ENCODE measurements at places on chromosomes 11 and 22.

- no peak overlapping the region for H3K4me3 ChIP-seq
- H3K36me3 ChIP-seq, result peaks cover 47% of the 10 kb centered on the region
- H3K27ac ChIP-seq, result no peak overlapping the region
These were observed 19.6 kb downstream of the MORC2 start for GRCh38 chr22:30948930-30949342.

DNA sequence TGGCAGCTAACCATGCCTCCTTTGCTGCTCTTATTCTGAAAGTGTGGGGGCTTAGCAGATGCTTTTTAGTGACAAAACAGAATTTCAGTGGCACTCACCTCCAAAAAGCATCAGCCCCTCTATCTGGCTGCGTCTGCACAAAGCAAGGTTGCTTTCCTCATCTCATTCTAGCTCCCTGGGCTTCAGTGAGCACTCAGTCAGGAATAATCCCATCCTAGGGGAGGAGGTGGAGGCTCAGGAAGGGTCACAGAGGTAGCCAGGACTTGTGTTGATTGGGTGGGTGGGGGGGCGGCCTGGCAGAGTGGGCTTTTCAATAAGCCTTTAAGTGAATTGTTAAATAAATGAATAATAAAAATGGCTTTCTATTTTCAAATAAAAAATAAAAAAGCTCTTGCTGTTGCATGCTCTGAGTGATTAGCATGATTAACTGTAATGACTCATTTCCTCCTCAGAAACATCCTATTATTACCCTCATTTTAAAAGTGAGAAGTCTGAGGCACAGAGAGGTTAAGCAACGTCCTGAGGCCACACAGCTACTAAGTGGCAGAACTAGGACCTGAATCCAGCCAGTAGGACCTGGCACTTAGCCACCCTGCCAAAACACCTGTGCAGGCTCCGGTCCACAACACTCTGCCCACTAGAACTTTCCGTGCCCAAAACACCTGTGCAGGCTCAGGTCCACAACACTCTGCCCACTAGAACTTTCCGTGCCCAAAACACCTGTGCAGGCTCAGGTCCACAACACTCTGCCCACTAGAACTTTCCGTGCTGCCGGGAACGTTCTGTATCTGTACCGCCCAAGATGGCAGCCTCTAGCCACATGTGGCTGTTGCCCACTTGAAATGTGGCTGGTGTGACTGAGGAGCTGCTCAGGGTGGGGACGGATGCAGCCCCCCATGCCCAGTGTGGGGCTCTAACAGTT is 5.5 kb downstream of the B3GAT1 start:
- DNase-seq, result no peak
- H3K36me3 ChIP-seq, result no peaks in the 10 kb centered on the region
- peaks cover 10% of the 10 kb centered on the region for H3K4me1 ChIP-seq
- H3K27me3 ChIP-seq, result peaks cover 3% of the 10 kb centered on the region
- no peak overlapping the region for H3K27ac ChIP-seq

GRCh38 chr11:63769042-63769713 is 603 bp upstream of the ZFTA start:
- H3K27ac ChIP-seq, result peak overlapping the region; percentile 69
- peaks cover 11% of the 10 kb centered on the region for H3K27me3 ChIP-seq
- DNase-seq, result no peak
- peak overlapping the region; percentile 50 for H3K4me3 ChIP-seq
- no peaks in the 10 kb centered on the region for H3K36me3 ChIP-seq
- H3K4me1 ChIP-seq, result peaks cover 32% of the 10 kb centered on the region

GRCh38 chr11:67271541-67272284 is 5.4 kb downstream of the GRK2 start:
- no peak overlapping the region for H3K27ac ChIP-seq
- H3K36me3 ChIP-seq, result no peaks in the 10 kb centered on the region
- H3K27me3 ChIP-seq, result no peaks in the 10 kb centered on the region
- no peak overlapping the region for H3K4me3 ChIP-seq
- no peak for DNase-seq

DNA sequence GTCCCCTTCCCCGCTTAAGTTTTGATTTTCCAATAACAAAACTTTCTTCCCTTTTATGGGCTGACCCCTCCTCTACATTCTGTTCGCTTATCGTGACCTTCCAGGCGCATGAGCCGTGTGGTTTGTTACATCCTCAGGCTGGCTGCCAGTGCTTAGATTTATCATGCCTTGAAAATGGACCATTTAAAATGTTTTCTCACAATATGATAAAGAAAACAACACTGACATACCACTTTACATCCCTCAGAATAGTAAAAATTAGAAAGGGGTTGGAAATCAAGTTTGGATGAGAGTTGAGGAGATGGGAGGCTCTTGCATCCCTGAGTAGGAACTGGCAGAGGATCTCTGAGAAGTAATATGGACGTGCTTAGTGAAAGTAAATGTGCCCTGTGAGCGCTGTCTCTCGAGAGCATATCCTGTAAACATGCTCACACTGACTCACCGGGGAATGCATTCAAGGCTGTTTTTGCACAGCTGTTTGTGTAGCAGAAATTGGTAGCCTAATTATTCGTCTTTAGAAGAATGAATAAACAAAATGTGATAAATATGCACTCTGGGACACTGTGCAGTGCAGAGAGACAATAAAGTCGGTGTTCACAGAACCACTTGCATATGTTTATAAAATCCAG is 17.1 kb upstream of the TOLLIP start:
- H3K27ac ChIP-seq, result no peak overlapping the region
- no peak overlapping the region for H3K4me3 ChIP-seq
- no peaks in the 10 kb centered on the region for H3K27me3 ChIP-seq
- H3K36me3 ChIP-seq, result no peaks in the 10 kb centered on the region
- DNase-seq, result no peak

- no peaks in the 10 kb centered on the region for H3K36me3 ChIP-seq
- no peak overlapping the region for H3K27ac ChIP-seq
- no peaks in the 10 kb centered on the region for H3K4me1 ChIP-seq
- no peak for DNase-seq
These were observed 86.5 kb downstream of the MYEOV start for GRCh38 chr11:69380451-69380901.

- no peak overlapping the region for H3K4me3 ChIP-seq
- no peak overlapping the region for H3K27ac ChIP-seq
- no peaks in the 10 kb centered on the region for H3K36me3 ChIP-seq
- H3K27me3 ChIP-seq, result no peaks in the 10 kb centered on the region
These were observed 66.7 kb downstream of the RAB30 start for GRCh38 chr11:83004746-83005556.

DNA sequence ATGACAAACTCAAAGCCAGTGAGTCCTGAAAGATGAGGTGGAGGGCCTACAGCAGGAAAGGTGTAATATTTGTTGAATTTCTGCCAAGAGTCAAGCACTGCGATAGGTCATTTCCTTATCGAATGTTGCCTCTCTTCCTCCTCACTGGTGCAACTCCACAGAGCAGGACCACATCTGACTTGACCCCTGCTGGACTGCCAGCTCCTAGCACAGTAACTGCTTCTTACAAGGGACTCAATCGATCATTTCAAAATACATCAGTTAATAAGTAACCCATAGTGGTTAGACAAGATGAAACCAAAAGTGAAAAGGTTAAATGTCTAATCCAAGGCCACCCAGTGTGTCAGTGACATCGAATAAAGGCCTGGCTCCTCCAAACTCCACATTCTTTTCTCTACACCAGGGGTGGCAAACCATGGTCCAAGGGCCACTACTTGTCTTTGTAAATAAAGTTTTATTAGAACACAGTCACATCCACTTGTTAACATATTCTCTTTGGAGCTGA is 98.5 kb upstream of the CSNK2A3 start:
- no peaks in the 10 kb centered on the region for H3K36me3 ChIP-seq
- no peak overlapping the region for H3K4me3 ChIP-seq
- no peak overlapping the region for H3K27ac ChIP-seq
- H3K4me1 ChIP-seq, result no peaks in the 10 kb centered on the region
- DNase-seq, result no peak

- no peak overlapping the region for H3K4me3 ChIP-seq
- H3K27ac ChIP-seq, result no peak overlapping the region
- peaks cover 13% of the 10 kb centered on the region for H3K4me1 ChIP-seq
- no peaks in the 10 kb centered on the region for H3K27me3 ChIP-seq
- no peaks in the 10 kb centered on the region for H3K36me3 ChIP-seq
- DNase-seq, result no peak
These were observed 235.0 kb downstream of the MIAT start for GRCh38 chr22:26892166-26893041.

DNA sequence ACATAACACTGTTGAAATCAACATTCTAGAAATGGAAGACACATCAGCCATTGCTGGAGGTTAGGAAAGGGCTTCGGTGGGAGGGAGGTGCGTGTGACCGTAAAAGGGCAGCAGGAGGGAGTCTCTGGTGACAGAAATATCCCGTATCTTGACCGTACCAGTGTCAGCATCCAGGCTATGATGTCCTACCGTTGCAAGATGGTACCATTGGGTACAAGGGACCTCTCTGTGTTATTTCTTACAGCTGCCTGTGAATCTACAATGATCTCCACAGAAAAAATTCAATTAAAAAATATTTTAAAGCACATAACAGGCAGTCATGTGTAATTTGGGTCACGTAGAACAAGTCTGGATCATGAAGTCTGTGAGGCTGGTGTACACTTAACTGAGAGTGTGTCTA is 27.4 kb upstream of the SEPTIN5 start:
- no peaks in the 10 kb centered on the region for H3K27me3 ChIP-seq
- no peak overlapping the region for H3K27ac ChIP-seq
- no peak overlapping the region for H3K4me3 ChIP-seq

GRCh38 chr11:117441146-117441975 is 113.7 kb downstream of the CEP164 start:
- no peak overlapping the region for H3K27ac ChIP-seq
- H3K4me3 ChIP-seq, result no peak overlapping the region
- no peaks in the 10 kb centered on the region for H3K36me3 ChIP-seq
- H3K27me3 ChIP-seq, result no peaks in the 10 kb centered on the region
- DNase-seq, result no peak

GRCh38 chr11:104148074-104148473 is 15.9 kb downstream of the PDGFD start:
- no peak overlapping the region for H3K4me3 ChIP-seq
- DNase-seq, result no peak

DNA sequence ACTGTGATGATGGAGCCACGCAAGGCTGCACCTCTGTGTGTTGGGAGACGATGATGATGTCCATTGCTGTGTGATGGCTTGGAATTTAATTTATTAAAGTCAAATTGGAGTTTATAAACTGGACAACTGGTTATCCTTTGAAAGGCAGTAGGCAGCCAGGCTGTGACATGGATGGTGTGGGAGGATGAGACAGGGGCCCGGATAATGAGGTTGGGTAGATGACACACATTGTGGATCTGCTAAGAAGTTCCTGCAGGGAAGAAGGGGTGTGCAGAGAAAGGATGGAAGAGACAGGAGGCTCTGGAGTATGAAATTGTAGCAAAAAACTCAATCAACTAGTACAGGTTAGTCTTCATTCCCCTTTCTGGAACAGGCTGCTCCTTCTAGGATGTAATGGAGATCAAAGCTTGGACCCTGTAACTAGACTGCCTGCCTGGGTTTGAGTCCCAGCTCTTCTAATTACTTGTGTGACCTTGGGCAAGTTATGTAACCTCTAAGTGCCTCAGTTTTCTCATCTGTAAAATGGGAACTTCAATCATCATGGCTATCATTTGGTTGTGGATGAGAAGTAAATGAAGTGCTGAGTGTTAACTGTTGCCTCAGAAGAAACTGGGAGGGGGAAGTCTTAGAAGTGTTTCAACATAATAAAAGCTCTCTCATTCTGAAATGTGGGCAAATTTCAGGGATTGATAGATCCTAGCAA is 4.2 kb upstream of the HINFP start:
- no peaks in the 10 kb centered on the region for H3K36me3 ChIP-seq
- DNase-seq, result no peak
- H3K4me1 ChIP-seq, result peaks cover 5% of the 10 kb centered on the region
- H3K27ac ChIP-seq, result no peak overlapping the region

DNA sequence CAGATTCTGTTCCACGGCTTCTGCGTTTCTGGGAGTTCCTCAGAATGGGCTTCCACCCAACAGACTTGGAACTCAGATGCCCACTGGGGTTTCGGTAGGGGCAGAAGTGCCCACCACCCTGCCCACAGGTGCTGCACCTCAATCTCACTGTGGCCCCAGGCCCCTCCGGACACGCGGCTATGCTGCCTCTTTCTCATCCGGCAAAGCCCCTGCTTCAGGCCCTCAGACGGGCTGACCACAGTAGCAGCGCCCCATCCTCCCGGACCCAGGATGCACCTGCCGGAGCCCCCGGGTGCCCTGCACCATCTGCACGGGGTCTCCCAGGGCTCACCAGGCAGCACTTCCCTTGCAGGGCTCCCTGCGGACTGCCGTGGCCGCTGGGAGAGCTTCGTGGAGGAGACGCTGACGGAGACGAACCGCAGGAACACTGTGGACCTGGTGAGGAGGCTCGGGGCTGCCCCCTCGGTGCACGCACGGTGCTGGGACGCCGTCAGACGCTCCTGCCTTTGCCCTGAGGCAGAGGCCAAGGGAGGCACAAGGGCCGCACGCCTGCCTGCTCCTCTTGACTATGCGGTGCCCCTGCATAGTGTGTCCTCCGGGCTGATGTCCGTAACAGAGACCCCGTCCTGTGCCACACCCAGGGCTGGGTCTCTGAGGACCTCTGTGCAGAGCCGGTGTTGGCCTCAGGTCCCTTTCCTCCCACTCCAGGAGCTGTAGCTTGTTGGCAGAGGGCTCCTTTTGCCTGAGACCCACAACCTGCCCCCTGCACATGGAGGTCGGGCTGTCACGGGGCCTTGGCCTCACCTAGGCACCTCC is 38.6 kb downstream of the SBF1 start:
- H3K27me3 ChIP-seq, result no peaks in the 10 kb centered on the region
- H3K4me3 ChIP-seq, result no peak overlapping the region
- H3K27ac ChIP-seq, result no peak overlapping the region
- H3K4me1 ChIP-seq, result no peaks in the 10 kb centered on the region
- no peak for DNase-seq

DNA sequence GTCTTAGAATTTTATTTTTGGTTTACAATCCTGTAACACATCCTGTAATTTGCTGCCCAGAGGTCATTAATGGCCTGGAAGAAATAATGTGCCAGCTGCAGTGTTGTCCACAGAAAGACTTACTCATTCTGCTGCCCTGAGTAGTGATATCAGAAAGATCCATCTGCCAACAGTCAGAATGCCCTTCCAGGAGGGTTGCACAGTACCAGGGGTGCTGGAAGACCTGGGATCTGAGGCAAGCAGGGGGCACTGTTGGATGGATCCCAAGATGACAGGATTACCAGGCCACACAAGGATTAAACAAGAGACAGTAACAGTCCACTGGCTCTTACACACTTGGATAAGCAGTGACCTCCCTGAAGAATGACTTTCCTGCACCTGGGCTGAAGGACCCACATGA is 93.8 kb upstream of the TOP3B start:
- H3K4me1 ChIP-seq, result no peaks in the 10 kb centered on the region
- no peak overlapping the region for H3K4me3 ChIP-seq
- no peak overlapping the region for H3K27ac ChIP-seq
- H3K36me3 ChIP-seq, result no peaks in the 10 kb centered on the region
- peaks cover 97% of the 10 kb centered on the region for H3K27me3 ChIP-seq

DNA sequence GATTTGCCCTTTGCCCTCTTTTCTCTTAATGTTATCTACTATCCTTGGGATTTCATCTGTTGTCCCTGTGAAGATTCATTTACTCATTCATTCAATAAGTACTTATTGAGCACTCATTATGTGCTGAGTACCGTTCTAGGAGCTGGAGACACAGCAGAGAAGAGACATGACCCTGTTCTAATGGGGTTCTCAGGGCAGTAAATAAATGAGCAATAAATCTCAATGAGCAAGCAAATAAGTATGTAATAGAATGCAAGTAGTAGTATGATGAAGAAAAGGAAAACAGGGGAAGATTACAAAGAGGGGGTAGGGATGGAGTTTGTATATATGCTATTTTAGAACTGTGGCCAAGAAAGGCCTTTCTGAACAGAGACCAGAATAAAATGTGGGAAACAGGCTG is 34.2 kb upstream of the NRIP3 start:
- no peak overlapping the region for H3K4me3 ChIP-seq
- DNase-seq, result no peak
- no peak overlapping the region for H3K27ac ChIP-seq
- H3K4me1 ChIP-seq, result no peaks in the 10 kb centered on the region
- no peaks in the 10 kb centered on the region for H3K36me3 ChIP-seq
